ENCODE measurements at places on chromosomes 16 and 17.

DNA sequence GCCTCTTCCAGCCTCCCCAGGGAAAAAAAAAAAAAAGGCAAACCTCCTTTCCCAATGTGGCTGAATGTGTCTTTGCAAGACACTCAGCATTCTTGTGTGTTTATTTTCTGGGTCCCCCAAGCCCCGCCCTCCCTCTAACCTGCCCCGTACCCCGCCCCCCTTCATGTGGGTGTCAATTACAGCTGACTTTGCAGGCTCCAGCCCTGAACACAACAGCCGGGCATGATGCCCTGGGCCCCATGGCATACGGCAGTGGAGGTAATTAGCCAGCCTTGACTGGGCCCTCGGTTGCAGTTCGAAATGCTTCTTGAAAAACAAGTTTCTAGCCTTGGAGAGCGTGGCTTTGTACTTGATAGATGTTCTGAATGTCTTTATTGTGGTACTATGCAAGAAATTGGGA lies 354.7 kb upstream of the RBFOX1 start:
- DNase-seq, result no peak
- no peaks in the 10 kb centered on the region for H3K4me1 ChIP-seq
- H3K36me3 ChIP-seq, result no peaks in the 10 kb centered on the region
- H3K4me3 ChIP-seq, result no peak overlapping the region
- no peak overlapping the region for H3K27ac ChIP-seq
- H3K27me3 ChIP-seq, result no peaks in the 10 kb centered on the region

DNA sequence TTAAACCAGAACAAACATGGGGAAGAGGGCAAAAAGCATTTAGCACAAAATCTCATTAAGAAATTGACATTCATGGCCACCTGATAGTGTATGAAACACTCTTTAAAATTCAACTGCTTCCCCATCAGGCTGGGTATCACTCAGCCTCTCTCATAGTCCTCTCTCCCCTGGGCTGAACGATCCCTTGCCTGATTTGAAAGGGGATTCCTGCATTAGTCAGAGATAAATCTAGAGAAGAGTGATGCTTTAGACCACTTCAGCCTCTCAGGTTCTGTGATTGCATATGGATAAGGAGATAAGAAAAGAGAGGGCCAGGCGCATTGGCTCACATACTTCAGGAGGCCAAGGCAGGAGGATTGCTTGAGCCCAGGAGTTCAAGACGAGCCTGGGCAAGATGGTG lies 280.0 kb downstream of the SOX9 start:
- DNase-seq, result no peak
- H3K36me3 ChIP-seq, result peaks cover 23% of the 10 kb centered on the region
- no peaks in the 10 kb centered on the region for H3K4me1 ChIP-seq
- H3K27ac ChIP-seq, result no peak overlapping the region
- H3K27me3 ChIP-seq, result no peaks in the 10 kb centered on the region
- H3K4me3 ChIP-seq, result no peak overlapping the region

GRCh38 chr16:72029567-72030271 lies 21.2 kb downstream of the DHODH start:
- no peaks in the 10 kb centered on the region for H3K4me1 ChIP-seq
- H3K27ac ChIP-seq, result no peak overlapping the region
- H3K27me3 ChIP-seq, result no peaks in the 10 kb centered on the region
- H3K36me3 ChIP-seq, result peaks cover 10% of the 10 kb centered on the region
- DNase-seq, result no peak
- H3K4me3 ChIP-seq, result no peak overlapping the region

DNA sequence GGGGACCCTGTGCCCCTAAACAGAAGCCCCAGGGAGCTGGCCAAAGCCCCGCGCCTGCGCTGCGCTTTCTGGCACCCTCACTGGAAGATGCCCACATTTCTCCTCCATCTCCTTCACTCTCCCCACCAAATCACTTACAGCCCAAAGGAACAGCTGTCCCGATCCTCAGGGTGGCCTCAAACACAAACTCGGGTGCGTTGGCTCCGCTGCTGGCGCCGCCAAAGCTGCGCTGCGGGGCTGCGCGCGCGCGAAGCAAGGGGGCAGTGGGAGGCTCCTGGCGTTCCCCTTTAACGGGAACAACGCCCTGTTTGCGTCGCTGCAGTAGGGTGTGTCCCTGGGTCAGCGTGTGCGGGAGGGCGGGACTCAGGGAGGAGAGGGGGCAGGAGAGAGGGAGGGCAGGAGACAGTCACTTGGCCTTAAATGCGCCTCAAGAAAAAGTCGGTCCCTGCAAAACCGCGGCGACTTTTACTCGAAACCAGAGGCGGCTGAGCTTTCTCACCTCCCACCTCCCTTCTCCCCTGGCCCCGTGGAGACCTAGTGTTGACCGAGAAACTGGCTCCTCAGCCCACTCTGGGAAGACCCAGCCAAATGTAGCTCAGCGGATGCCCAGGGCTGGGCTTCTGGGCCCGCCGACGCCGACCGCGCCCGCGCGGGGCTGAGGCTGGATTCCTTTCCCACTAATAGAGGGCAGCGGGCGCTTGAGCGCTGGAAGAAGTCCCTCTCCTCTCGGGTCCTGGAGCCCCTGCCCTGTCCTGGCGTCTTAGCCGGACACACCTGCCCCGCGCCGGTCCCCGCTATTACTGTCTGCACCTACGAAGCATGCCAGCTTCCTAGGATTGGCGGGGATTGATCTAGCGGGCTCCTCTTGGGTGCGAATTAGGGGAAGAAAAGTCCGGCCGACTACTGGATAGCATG lies 2.6 kb downstream of the PMP22 start:
- peak overlapping the region; percentile 98 for H3K27ac ChIP-seq
- H3K27me3 ChIP-seq, result peaks cover 36% of the 10 kb centered on the region
- no peaks in the 10 kb centered on the region for H3K36me3 ChIP-seq
- peak overlapping the region; percentile 78 for H3K4me3 ChIP-seq
- H3K4me1 ChIP-seq, result peaks cover 48% of the 10 kb centered on the region
- DNase-seq, result peak; percentile 46

DNA sequence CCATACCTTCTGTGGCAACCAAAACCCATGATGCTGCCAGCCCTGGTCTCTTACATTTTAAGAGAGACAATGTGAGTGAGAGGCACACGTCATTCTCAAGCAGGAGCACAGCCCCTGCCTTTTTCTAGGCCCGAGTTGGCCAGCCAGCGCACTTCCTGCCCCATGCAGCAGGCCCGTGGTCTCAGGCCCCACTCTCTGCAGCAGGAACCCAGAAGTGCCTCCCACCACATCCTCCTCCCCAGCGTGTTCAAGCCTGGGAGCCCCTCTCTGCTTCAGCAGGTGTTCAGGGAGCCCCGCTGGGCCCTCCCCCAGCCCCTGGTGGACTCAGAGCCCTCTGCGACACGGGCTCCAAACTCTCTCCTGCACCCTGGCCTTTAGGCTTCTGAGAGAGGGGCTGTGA lies 30.5 kb downstream of the ITGAE start:
- H3K36me3 ChIP-seq, result no peaks in the 10 kb centered on the region
- no peak overlapping the region for H3K27ac ChIP-seq
- H3K4me3 ChIP-seq, result no peak overlapping the region

DNA sequence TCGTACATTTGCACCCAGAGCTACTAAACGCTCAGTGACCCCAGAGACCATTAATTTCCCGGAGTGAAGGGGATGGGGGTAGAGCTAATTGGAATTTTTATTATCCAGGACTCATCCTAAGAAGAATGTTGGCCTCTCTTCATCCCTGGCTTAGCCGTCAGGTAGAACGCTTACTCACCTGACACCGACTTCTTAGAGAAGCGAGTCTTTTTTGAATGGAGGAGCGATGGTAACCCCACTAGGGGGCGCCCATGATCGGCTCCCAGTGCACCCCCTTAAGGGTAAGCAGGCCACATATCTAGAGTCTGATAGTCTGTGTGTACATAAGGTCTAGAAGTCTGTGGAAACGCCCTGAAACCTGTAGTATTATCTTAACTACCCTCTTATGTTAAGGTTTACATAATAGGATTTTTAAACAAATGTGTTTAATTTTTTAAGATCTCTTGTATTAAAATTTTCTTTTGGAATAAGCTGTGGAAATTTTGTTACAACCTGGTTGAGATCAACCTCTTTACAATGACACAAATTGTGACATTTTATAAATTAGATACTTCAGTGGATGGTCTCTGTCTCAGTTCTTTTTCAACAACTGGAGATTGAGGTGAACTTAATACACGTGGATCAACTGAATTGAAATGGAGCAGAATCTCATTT lies 229.8 kb downstream of the CPPED1 start:
- H3K4me1 ChIP-seq, result peaks cover 2% of the 10 kb centered on the region
- no peak overlapping the region for H3K27ac ChIP-seq
- no peak for DNase-seq
- peaks cover 7% of the 10 kb centered on the region for H3K36me3 ChIP-seq
- H3K27me3 ChIP-seq, result no peaks in the 10 kb centered on the region

All from spinal cord (tissue), 10 donors.